ENCODE measurements at places on chromosomes 3 and 15.

DNA sequence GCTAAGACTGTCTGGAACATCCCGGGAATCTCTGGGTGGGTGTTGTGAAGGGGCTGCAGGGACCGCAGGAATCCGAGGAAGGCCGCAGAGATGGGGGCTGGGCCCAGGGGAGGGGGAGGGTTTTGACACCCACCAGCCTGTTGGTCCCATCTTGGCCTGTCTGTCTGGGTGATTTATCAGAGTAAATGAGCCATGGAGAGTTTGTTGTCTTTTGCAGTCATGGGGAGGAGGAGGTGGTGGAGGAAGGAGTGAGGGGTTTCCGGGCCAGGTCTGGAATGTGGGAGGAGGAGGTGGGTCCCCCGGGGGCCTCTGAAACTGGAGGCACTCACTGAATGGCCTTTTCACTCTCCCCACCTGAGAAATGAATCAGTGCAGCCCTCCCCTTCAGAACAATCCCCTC is 11.5 kb downstream of the SEMA3F start:
- no peak for DNase-seq

DNA sequence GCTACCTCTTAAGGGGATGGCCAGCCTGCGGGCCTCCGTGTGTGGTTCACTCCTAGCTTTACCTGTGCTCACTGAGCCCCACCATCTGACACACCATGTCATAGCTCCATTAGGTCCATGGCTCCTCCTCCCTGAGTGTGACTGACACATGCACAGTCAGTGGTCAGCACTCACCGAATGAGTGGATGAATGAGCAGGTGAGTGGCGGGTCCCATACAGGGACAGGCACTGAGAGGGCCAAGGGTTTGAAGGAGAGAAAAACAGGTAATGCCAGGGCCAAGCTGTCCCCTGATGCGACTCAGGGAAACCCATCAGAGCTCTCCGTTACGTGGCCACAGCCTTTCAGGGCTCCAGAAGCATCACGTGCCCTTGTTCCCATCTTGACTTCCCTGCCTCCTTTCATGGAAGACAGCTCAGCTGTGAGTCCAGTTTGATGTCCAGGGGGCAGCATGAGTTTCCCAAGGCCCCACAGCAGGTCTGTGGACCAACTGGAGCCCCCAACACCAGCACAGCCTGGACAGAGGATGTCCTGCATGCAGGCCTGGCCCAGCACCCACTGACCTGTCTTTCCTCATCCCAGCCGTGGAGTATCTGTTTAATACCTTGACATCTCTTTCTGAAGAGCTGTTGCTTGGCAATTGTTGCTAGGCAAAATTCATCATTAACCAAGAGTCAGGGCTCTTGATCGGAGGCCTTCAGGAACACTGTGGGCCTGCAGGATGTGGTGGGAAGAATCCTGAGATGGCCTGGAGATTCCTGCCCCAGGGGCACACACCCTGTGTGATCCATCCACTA is 84.4 kb downstream of the PLXNA1 start:
- DNase-seq: no peak

- DNase-seq: no peak
Measured at GRCh38 chr3:126337980-126338651, 19.1 kb downstream of the KLF15 start.

GRCh38 chr3:152677491-152677890 is 157.4 kb upstream of the P2RY1 start:
- DNase-seq: no peak

DNA sequence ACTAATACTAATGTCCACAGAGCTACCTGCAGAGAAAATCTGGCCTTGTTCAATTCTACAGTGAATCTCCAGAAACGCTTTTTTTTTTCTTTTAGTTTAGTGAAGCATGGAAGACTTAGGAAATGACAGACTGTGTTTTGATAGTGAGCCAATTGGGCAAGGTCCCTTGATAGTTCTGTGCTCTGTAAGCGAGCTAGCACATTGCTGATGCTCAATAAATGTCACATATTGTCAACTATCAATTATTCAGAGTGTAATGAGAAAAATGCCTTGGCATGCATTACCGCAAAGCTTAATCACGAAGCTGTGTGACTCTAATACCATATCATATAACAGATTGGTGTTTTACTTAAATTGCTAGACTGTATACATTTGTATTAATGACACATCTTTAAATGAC is 5.2 kb upstream of the C3orf85 start:
- no peak for DNase-seq

DNA sequence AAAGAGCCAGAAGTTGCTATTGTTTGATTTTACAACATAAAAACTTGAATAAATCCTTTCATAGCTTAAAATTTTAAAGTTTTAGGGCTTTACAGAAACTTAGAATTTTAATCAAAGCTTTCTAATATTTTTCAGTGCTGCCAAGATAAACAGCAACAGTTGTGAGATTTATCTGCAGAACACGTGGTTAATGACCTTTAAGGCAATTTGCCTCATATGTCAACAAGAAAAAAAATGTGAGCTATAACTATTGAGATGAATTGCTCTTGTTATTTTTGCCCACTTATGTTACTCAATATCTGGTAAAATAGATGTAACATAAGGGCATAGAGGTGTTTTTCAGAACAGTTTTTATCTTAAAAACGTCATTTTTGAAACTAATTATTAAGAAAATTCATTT is 96.7 kb upstream of the NECTIN3 start:
- no peak for DNase-seq

DNA sequence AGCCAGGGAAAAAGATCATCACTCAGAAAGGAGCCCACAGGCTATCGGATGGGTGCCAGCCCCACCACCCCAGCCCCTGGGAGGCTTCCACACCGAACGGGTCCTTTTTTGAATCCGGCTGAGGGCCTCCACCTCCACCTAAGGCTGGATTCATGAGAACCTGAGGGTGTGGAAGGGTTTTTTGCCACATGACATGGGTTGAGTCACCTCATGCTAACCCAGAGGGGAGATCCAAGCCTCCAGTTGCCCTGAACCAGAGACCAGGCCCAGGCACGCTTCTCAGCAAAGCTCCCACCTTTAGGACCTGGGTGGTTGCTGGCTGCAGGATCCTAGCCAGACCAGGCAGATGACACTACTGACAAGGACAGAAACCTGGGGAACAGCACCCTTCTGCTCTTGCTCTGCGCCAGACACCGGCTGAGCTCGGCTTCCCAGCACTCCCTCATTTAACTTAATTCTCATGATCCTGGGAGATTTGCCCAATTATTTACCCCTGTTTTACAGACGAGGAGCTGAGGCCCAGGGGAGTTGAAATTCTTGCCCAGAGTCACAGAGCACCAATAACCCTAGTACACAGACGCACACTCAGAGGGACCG is 25.6 kb downstream of the DUSP7 start:
- DNase-seq: no peak

- DNase-seq: no peak
Measured at GRCh38 chr15:28943611-28944230, 57.9 kb downstream of the APBA2 start.

DNA sequence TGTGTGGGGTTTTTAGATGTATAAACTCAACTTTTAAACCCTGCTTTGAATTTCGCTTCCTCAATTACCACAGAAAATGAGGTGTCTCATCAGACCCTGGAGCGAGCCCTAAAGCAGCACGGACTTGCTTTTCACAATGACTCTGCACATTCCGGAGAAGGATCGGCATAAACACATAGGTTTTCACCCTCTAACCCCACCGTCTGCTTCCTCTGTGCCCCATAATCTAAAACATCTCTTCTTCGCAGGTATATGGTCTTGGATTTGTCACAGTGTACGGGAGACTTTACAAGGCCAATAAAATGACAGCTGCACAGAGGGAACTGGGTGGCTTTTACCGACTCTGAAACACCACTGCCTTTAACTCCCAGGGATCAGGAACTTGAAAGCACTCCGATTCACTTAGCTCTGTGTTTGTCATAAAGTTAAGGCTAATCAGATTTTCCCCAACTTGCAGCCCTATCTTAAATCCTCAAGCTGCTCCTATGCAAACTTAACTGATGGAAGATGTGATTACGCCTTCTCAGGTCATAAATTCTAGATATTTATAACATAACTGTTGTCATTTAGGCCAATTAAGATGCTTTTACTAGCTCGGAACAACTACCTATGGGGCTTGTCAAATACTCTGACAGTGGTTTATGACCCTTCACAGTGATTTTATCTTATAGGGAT is 133.4 kb upstream of the WNT5A start:
- DNase-seq: no peak

GRCh38 chr3:149647812-149648211 is 10.0 kb downstream of the WWTR1 start:
- DNase-seq: no peak

GRCh38 chr3:116190095-116190494 is 255.2 kb downstream of the LSAMP start:
- DNase-seq: no peak

GRCh38 chr3:161199926-161200325 is 21.2 kb upstream of the NMD3 start:
- no peak for DNase-seq

DNA sequence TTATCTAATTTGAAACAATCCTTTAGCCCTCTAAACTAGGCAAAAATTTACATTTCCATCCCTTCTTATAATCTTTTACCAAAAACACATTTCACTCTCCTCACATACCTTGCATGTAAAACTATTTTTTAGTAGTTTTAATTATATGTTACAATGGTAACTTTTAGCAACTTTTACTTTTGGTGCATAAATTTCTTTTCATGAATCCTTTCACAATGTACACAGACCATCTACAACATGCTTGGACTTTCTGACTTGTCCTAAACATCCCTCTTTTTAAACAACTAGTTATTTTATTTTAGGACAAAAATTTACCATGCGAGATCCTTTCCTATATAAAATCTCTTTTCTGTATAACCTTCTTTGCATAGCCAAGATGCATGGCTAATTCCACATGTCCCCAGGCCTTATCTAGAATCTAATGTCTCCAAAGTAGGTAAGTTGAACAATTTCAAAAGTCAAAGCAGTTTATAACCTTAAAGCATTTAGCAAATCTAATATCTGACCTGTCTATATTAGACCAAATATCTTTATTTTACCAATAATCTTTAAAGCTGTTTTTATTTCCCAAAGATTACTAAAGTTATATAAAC is 14.4 kb upstream of the ALDH1L1 start:
- DNase-seq: no peak

DNA sequence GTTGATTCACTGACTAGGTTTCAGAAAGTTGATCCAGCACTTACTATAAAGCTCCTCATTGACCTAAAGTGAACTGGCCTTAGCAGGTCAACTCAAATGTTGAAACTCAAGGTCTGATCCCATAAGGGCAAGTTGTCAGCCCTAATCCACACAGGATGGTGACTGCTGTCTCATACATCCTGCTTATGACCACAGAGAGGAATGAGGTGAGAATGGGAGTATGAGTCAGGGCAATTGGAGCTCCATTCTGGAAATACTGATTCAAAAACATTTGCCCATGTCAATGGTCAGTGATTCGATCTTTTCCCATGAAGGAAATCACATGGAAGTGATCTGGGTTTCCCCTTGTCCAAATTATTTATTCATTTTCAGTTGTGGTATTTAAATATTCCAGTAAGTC is 78.7 kb downstream of the ZNF385D start:
- DNase-seq: no peak

DNA sequence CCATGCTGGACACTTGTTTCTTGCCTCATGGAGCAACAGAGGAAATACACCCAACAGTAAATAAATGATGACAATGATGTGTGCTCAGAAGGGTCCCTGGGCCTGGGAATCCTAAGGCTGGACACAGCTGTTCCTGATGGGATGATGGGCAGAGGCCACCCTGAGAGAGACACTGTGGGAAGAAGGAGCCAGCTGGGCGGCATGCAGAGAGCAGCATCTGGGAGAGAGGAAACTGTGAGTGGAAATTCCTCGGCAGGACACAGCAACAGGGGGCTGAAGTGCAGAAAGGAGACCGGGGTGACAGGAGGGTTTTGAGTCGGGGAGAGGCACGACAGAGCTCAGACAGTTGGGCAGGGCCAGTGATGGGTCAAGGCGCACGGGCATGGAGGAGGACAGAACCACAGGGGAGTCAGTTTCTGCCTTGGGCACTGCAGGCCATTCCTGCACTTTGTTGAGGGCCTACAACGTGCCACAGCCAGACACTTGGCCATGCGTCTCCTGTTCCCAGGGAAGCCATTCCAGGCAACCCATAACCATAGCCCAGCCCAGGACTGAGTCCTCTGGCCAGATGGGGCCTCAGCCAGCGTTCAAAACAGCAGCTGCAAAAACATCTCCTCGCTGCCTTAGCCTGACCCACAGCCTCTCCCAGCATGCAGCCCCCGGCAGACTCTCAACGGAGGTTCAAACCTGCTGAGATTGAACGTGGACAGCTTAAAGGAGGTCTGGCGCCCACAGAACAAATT is 36.7 kb upstream of the SLC6A1 start:
- no peak for DNase-seq

DNA sequence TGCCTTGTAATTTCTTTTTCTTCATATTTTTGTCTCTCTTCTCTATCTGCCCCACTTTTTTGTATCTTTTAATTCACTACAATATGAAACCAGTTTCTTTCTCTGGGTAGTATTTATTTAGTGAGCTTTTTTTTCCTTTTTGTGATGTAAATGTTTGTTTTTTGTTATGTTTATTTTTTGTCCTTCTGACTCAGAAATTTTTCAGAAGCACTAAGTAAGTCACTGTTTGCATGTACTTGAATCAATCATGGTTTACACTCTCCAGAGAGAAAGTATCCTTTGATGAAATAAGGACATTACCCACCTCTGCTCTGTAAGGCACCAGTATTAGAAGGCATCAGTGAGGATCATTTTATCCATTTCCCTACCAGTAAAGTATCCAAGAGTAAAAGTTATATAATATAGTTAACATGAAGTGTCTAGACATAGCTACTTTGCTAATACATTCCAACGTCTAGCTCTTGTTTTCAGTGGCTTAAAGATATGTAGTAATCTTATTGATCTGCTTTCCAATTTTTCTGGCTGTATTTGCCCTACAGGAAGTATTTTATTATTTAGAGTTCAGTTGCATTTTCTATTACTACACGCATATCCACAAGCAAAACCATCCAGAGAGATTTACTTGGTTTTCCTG is 25.4 kb downstream of the FILIP1L start:
- DNase-seq: no peak

DNA sequence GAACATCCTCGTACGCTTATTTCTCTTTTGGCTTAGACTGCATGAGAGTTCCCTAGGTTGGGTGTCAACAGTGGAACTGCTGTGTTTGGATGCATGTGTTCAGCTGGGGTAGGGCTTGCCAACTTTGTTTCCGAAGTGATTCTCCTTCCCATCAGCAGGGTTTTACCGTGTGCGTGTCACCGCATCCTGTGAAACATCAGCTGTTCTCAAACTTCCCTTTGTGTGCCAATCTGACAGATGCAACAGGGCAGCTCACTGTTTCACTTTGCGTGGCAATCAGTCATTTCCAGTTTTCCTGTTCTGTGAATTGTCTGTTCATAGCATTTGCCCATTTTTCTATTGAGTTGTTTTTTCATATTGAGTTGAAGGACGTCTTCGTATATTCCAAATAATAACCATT is 218.8 kb downstream of the VPS13C start:
- DNase-seq: no peak
